Dorsolateral prefrontal cortex (tissue), 122 donors: ENCODE measurements at places on chromosomes 13 and 19.

- no peak for DNase-seq
Observed at GRCh38 chr13:43764349-43764748, 22.4 kb downstream of the ENOX1 start.

GRCh38 chr13:91361755-91362271 is 14.3 kb downstream of the MIR17HG start:
- no peak for DNase-seq

GRCh38 chr19:48963371-48964204 is 1.5 kb upstream of the FTL start:
- DNase-seq: peak; percentile 70

GRCh38 chr19:14674764-14675163 is at the start of gene ADGRE3:
Gene ADGRE3 (minus strand): TSS chr19:14674844. CDS start chr19:14674770, 74 bp downstream.
- no peak for DNase-seq

DNA sequence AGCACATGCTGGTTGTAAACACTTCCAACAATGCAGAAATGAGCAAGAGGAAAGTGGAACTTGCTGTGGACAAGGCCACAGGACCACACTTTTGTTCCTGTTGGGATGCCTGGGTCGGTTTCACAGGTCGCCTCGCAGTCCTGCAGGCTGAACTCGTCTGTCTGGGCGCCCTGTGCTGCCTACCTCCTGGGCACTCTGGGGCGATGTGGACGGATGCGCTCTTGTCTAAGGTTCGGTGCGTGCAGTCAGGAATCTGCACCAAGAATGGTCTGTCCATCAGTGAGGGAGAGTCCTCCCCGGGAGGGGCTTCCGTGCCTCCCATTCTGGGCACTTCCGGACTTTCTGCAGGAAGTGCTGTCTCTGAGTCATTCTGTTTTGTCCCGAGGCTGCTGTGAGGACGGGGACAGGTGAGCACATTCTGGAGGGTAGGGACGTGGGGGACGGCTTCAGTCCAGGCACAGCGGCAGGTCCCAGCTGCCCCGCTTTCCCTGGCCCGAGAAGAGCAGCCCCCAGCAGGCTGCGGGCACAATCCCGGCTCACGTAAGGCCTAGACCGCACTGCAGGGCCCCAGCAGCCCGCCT is 24.1 kb upstream of the SLITRK1 start:
- no peak for DNase-seq
